ENCODE measurements at places on chromosomes 1 and 21.
A peak's percentile ranks its signal among the peaks of the same experiment; 100 is the strongest.

DNA sequence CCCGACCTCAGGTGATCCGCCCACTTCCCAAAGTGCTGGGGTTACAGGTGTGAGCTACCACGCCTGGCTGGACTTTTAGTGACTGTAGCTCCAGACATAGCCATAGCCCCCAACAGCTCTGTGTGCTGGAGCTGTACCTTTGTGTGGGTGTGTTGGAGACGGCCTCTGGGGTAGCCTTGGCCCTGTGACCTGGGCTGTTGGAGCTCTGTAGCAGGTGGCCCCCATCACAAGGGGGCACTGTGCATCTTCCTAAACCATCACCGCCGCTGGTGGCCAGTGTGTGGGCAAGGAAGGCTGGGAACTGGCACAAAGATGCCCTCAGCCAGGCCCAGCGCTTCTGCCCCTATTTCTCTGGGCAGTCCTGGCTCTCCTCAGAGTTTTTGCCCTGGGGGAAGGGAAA, 38.4 kb upstream of the FOXO6 start:
- no peak for DNase-seq

GRCh38 chr1:154796303-154796892, 73.7 kb downstream of the KCNN3 start:
- no peak for DNase-seq

DNA sequence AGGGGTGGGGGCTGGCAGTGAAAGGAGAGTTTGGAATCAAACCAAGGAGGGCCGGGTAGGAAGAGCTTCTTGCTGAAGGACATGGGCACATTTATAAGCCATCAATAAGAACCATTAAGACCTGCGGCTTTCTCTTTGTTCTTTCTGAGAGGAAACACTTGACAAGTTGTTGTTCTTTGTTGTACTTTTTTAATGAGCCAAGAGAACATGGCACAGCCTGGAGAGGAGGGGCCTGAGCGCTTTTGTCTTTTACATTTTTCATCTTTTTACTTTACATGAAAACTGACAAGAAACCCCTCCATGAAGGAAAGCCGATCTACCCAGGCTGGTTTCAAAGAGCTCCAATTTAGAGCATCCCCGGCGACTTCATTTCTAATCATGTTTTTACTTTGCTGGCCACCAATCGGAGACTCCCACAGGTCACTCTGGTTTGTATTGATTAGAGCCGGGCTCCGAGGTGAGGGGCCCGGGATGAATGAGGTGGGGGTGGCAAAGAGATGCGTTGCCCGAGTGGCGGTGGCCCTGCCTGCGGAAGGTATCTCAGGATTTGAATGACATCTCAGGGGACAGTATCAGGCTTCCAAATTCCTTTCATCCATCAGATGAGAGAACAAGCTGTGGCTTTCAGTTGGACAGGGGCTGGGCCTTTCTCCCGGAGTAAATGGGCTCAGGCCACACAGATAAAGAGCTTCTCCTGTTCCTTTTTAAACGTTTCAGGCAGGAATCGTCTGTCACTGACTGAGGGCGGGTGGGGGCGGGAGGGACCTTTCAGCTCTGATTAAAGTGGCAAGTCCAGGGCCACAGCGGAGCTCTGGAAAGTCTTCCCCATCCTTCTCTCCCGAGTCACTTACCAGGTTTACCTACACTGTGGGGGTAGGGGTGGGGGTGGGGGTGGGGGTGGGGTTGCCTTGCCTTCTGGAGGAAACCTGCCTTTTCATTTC, 138.8 kb upstream of the ARHGEF16 start:
- no peak for DNase-seq

DNA sequence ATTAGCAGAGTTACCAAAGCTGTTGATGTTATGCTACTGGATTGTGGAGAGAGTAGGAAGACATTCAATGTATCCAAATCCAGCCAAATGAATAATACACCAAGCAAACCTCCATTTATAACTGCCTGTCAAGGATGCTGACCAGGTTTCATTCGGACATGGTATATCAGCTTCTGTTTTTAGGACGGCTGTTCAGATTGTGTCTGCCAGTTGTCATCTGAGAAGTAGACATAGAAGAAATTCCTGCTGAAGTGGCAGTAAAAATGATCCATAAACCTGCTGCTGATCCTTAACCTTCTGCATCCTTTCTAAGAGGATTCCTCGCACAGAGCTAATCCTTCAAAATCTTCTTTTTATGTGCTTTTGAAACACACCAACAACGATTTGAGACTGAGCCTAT, 663.6 kb upstream of the PLXNA2 start:
- no peak for DNase-seq

GRCh38 chr1:184822267-184822666, 67.6 kb upstream of the EDEM3 start:
- DNase-seq = no peak

GRCh38 chr1:82483146-82483545, 682.4 kb downstream of the ADGRL2 start:
- DNase-seq = no peak

GRCh38 chr1:34625521-34626015, 129.3 kb upstream of the GJB5 start:
- no peak for DNase-seq

- no peak for DNase-seq
These were observed 33.6 kb downstream of the KIF26B start for GRCh38 chr1:245188403-245188802.

- peak; percentile 81 for DNase-seq
These were observed 53.5 kb downstream of the GLIS1 start for GRCh38 chr1:53685272-53686051.

- DNase-seq = no peak
These were observed 59.0 kb downstream of the SYT6 start for GRCh38 chr1:114094675-114095074.

GRCh38 chr1:204104331-204105130, 31.6 kb downstream of the SOX13 start:
- no peak for DNase-seq

DNA sequence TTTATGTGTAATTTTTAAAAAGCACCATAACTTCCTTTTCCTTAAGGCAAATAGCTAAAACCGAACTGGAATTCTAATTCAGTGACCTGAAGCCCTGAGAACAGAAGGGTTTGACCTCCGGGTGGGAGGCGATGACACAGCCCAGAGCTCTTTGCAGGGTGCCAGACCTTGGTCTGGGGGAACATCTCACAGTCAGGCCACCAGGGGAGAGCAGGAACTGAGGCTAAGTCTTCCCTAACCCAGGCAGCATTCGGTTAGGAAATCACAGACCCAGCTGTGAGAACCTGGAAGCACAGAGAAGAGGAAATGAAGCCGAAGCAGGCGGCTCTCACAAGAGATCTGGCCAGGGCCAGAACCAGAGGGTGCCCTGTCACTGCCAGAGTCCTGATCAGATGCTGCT, 444.8 kb downstream of the TTLL7 start:
- DNase-seq = no peak

- DNase-seq = no peak
These were observed 102.9 kb downstream of the DYRK1A start for GRCh38 chr21:37469441-37469840.
